SK-N-SH (cell line): ENCODE measurements at places on chromosomes 5 and 9.
A peak's percentile ranks its signal among the peaks of the same experiment; 100 is the strongest.

DNA sequence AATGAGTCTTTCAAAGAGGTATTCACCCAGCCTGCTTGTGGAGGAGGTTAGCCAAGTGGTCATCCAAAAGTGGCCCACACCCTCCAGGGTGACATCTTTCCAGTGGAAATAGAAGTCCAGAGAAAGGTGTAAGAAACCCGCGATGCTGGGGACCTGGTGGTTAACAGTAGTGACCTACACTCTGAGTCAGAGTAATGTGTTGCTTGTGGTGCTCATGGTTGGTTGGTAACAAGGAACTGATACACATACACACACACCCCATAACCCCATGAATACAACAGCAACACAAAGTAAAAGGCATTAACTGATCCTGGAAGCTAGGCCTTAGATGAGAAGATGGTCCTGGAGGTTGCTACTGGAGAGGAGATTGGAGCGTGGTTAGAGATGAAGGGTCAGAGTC is 26.9 kb downstream of the MRPS30 start:
- DNase-seq, result no peak

DNA sequence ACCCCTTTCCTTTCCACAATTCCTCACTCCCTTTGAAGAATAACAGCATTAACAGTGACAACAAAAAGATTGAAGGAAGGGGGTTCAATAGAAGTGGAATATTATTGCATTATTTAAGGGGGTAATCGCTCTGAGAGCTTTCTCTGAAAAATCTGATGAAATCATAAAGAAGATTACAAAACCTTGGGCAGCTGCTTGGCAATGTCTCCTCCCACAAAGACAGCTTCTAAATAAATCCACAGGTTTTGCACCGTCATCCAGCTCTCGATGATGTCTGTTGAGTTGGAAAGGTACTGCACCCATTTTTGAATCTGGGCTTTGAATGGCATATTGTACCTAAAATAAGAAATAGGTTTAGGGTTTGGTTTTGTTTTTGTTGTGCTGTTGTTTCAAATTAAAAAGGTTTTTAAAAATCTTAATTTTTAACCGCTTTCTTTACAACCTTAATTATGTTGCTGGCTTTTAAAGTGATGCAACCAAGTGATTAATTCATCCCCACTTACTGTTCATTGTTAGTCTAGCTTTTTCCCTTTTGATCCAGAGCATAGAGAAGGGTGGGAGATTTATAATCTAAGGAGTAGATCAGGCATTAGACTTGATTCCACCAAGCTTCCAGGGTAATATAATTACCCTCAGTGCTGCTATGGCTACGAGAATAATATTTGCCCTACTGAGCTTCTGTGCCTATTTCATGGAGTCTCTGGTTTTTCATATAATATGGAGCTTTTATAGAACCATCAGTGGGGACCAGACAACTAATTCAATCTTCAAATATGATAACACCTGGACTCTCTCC is 85.0 kb downstream of the DNAH5 start:
- no peak for DNase-seq

DNA sequence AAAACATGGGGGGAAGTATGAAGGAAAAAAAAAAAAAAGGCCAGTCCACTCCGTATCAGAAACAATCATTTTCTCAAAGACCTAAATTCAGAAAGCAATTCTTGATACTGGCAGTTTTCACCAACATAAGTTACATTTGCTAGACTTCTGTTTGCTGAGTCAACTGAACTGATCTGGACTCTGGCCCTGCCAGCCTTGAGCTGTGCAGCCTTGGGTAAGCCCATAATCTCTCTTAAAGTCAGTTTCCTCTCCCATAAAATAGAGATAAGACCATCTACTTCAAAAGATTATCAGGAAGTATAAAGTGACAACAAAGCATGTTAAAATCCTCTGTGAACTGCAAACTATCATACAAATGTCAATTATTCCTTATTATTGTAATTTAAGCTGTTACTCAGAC is 106.8 kb downstream of the MAPKAP1 start:
- DNase-seq, result no peak

GRCh38 chr5:44002381-44002901 is 386.8 kb downstream of the FGF10 start:
- DNase-seq, result no peak

DNA sequence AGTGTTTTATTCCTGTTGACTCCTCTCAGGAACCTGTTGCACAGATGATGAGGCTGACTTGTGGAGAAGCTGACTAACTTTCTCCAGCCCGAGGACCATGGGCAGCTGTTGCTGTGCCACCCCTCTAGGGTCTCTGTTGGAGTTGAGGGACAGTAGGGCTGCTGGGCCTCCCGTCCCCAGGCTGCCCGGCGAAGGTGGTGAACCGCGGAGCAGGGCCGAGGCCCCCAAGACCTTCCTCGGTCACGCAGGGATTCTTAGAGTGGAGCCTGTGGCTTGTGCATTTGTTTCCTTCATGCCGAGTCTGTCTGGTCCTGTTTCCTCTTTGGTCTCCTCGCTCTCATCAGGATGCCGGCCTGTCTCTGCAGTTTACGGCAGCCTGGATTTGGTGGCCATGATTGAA is 40.2 kb downstream of the CACNA1B start:
- DNase-seq, result no peak

GRCh38 chr9:99107421-99107820 is 2.5 kb downstream of the TGFBR1 start:
- DNase-seq, result no peak

GRCh38 chr9:129576546-129577543 is 44.1 kb downstream of the C9orf50 start:
- DNase-seq, result no peak

DNA sequence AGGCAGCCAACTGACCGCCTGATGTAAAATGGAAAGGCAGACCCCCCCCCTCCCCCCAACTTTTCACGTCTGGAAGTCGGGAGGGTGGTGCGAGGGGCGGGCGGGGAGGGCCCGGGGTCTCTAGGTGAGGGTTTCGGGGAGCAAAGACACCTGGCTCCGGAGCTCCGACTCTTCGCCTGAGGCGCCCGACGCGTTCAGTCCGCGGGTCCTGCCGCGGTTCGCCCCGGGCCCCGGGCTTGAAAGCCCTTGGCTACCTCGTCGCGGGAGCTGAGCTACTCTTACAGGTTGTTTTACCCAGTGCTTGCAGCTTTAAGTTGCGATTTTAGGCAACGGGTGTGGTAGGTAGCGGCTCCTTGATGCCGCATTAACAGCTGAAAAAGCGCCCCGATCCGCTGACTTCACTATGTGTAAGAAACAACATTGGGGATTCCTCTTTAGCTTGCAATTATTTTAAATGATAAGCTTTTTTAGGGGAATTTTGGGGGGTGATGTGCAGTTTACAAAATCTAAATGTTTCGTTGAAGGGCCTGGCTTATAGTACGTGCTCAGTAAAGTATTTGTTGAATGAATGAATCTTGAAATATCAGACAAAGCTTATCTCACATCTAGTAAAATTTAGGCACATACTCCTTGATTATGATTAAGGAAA is 722 bp downstream of the CDC42SE2 start:
- peak; percentile 67 for DNase-seq

DNA sequence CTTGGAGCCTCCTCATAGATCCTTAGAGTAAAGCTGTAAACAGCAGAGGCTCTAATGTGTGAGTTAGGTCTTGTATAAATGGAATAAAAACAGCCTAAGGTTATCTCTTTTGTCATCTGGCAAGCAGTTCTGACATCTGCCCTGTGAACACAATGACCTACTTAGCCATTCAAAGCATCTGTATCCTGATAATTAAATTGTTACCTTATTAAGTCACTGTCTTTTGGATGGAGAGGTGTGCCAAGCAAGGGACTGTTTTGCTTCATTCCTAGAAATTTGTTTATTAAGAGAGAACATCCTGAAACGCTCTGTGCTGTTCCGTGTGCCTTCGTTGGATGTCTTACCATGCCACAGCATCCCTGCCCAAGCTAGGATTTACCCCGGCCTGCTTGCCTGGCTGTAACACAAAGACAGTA is 1.5 kb downstream of the LSM11 start:
- DNase-seq, result peak; percentile 62

- DNase-seq, result no peak
Measured at GRCh38 chr5:151896031-151896691, 28.5 kb downstream of the GLRA1 start.

GRCh38 chr9:118609355-118610044 is 759.7 kb downstream of the BRINP1 start:
- DNase-seq, result no peak

GRCh38 chr9:14538526-14538925 is 154.7 kb downstream of the ZDHHC21 start:
- no peak for DNase-seq

DNA sequence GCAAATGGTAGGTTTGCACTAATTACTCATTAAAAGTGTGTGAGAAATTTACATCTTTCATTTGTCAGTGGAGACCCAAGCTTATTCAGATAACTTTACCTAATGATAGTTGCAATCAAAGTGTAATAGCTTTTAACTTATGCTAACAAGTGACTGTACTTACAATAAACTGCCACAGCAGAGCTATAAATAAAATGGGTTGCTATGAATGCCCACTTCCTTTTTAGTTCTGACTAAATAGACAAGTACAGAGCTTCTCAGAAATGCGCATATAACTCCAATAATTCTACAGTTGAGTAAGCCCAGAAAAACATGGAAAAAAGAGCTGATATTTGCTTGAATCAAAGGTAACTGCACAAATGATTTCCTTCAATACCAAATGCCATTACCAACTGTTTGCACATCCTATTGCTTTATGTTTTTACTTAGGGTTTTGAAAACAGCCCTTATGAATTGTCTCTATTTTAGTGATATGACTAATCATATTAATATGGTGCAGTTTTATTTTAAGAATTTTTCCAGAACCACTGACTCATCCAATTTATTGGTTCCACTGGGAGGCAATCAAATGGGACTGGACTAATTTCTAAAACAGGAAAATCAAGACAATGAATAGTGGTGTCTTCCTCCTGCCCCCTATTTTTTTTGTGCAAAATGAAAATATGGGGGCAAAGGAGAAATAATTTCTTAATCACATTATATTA is 84.1 kb downstream of the PPP2R2B start:
- DNase-seq, result no peak

DNA sequence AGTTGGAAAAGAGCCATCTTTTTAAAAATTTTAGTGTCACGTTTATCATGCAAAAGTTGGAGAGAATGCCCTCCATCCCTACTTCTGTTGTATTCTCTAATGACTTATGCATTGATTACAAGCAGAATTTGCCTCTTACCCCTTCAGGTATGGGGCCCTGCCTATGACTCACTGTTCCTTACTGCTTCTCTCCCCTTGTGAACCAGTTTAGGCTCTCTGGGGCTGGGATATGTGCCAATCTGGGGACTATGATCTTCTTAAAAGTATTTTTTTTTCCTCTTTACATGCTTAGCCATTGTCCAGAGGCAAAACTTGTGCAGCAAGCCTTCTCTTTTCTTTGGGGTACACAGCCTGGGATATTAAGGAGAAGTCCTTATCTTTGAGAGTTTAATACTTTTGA is 37.4 kb downstream of the CAMK4 start:
- DNase-seq, result no peak

DNA sequence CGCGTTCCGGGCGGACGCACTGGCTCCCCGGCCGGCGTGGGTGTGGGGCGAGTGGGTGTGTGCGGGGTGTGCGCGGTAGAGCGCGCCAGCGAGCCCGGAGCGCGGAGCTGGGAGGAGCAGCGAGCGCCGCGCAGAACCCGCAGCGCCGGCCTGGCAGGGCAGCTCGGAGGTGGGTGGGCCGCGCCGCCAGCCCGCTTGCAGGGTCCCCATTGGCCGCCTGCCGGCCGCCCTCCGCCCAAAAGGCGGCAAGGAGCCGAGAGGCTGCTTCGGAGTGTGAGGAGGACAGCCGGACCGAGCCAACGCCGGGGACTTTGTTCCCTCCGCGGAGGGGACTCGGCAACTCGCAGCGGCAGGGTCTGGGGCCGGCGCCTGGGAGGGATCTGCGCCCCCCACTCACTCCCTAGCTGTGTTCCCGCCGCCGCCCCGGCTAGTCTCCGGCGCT is at the start of gene DAPK1:
DAPK1 (plus strand) TSS at position 264 of the 442 bp plus-strand sequence. CDS start 1,211 bp downstream, outside the sequence.
- DNase-seq, result peak; percentile 95

- peak; percentile 30 for DNase-seq
Measured at GRCh38 chr9:93669958-93670207, 93.5 kb downstream of the PHF2 start.

GRCh38 chr5:57887851-57888621 is 405.4 kb upstream of the ACTBL2 start:
- DNase-seq, result peak; percentile 61

GRCh38 chr9:13387734-13388067 is 108.2 kb upstream of the MPDZ start:
- DNase-seq, result no peak

- DNase-seq, result no peak
Measured at GRCh38 chr5:2454876-2455275, 296.6 kb downstream of the IRX2 start.

- DNase-seq, result no peak
Measured at GRCh38 chr5:100872408-100873190, 30.5 kb downstream of the ST8SIA4 start.

GRCh38 chr9:113628621-113629020 is 165.1 kb downstream of the RGS3 start:
- no peak for DNase-seq

- DNase-seq, result no peak
Measured at GRCh38 chr9:126397056-126397455, 70.4 kb downstream of the MVB12B start.

DNA sequence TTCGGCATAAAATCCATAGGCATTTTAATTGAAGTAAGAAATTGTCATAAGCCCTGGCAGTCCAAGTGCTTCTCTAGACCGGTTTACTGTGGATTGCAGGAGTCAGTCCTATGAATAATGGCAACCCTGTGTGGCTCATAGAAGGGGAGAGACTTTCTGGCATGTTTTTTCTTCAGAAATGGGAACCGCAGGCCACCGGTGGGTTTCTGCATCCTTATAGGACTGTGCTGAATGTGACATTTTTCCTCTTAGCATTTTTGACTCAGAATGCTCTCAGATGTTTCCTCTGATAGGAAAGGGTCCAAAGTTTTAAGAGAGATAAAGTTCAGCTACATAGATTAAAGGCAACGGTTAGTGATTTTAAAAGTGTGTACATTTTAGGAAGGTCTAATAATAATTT is 6.3 kb downstream of the DAPK1 start:
- DNase-seq, result no peak

DNA sequence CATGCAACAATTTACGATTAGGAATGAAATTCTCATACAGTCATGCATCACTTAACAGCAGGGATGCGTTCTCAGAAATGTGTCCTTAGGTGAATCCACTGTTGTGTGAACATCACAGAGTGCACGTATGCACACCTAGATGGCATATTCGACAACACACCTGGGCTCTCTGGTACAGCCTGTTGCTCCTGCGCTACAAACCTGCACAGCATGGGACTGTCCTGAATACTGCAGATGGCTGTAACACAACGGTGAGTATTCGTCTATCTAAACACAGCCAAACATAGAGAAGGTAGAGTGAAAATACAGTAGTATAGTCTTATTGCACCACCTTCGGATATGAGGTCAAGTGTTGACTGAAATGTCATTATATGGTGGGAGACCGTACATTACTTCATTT is 44.0 kb upstream of the LCP2 start:
- no peak for DNase-seq
